ENCODE measurements at places on chromosomes 5 and 9.

- DNase-seq, result no peak
These were observed 271.3 kb downstream of the ZSWIM6 start for GRCh38 chr5:61603211-61603908.

DNA sequence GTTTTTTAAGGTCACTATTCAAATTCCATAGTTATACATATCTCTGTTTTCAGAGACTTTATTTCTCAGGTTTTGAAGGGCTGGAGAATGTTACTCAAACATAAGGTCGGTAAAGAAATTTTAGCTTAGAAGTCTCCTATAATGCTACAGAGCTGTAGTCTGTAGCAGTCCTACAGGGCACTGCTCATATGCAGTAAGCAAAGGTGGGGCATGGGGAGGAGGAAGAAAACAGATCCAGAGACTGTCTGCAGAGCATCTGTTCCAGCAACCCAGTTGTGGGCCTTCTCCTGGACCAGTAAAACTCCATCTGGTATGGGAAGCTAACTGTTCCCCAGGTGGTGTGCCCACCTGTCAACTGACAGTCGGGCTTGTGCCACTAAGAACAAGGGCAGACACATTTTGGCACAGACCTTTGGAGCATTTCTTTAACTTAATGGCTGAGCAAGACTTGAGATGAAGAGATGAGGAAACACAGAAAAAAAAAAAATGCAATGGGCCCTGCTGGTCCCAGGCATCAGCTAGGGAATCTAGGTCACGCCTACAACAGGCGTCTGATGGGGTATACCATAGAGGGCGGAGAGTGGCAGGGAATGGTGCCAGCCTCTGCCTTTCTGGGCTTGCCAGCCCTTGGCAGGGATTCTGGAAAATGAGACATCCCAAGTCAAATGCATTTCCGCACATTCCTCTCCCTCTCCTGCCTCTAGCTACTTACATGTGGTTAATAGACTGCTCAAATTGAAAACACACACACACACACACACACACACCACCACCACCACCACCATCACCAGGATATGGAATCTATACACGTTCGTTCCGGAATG is 218.9 kb downstream of the ARL15 start:
- no peak for DNase-seq

DNA sequence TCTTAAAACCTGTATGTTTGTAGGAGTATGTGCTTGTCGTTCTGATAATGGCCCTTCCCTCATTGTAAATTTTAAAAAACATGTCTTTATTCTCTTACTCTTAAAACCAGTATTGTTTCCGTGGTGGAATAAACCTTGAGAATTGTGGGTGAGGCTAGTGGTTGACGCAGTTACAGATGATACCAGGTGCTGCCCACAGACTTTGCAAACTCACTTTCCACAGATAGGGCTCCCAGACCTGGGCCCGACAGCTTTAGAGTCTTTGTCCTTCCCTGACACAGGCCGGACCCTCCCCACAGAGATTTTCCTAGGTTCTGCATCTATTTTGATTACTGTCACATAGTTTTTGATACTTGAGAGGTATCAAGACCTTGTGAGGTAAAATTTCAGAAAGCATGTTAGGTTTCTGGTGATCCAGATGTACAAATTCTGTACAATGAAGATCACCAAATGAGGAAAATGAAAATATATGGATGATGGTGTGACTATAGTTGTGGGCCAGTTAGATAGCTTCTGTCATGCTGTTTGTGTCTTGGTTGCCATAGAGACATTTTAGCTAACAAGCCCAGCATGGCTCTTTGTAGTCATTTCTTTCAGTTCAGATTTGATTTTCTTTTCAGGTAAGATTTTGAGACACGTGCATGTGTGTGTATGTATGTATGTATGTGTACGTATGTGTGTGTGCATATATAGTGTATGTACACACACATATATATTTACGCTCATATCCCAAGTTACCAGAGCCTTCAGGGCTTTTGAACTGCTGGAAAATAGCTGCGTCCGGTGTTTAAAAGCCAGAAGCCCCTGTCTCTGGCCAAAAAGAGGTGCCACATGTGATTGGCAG is 33.8 kb downstream of the DMRT1 start:
- DNase-seq, result no peak

DNA sequence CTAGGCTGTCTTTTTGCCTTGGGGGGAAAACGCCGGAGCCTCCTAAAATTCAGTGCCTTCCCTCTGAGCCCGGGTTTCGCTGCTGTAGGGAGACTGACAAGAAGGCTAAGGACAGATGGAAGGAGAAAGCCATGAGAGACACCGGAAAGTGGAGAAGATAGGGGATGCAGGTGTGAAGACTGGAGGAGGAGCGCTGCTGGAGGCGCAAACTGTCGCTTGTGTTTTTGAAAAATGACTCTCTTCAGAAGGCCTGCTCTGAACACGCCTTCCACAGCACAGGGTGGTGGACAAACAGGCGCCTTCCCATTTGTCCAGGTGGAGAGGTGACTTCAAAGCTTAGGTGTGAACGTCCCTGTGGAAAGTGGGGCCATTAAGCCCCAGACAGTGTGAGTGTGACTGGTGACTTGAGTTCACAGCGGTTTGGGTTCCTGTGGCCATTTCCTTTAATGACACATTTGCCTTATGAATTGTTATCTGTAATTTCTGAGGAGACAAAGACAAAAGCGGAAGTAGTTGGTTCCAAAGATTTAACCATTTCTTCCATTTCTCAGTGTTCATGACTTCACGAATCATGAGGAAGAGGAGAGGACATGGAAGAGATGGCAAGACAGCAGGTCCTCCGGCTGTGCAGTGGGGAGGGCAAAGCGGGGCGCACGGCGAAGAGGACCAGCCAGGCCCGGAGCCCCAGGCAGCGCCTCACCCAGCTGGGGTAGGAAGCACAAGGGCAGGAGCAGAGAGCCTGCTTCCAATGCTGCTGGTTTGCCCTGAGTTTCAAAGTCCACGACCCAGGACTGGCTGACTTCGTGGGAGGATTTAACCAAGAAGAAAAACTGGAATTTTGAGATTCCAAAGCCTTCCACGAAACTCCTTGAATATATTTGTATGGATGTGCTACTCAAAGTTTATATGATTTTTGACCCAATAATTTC is 27.8 kb upstream of the SEMA4D start:
- DNase-seq, result no peak

DNA sequence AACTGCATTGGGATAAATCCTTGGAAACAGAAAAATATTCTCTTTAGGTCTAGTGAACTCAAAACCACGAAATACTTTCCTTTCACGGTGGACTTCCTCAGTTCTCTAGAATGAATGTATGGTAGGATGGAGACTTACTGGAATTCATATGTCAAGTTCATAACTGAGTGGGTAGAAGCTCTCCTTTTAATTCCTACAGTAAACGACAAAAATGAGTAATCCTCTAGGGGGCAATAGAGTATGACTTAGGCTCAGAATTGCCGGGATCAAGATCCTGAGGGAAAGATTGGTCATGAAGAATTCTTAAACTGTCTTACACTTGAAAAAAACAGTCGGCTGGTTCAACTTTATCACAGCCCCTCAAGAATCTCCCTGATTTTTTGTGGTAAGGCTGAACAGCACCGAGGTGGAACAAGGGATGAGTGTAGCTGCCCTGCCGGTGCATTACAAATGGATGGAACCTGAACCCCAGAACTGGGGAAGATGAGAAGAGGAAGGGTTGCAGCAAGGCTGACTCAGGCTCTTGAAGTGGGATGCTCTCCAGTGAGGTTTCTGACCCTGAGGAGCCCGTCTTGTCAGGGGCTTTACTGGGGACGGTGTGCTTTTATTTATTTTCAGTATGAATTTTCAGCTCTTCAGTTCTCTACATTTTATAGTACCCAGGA is 14.0 kb upstream of the LOX start:
- no peak for DNase-seq

DNA sequence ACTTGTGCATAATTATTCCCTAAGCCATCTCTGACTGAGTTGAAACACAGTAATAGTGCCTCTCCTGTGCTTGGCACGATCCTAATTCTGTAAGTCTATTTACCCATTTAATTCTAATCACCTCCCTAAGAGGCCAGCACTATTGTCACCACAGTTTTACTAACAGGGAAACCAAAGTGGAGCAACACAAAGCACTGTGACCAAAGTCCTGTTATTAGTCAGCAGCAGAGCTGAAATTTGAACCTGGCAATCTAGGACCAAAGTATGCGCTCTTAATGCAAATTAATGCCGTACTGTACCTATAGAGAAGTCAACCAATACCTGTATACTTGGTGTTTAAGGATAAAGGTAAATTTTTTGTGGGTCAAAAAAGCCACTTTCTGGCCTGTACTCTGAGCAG is 77.1 kb upstream of the CNTLN start:
- no peak for DNase-seq

- no peak for DNase-seq
These were observed 439.3 kb upstream of the CTNND2 start for GRCh38 chr5:12343558-12343957.

DNA sequence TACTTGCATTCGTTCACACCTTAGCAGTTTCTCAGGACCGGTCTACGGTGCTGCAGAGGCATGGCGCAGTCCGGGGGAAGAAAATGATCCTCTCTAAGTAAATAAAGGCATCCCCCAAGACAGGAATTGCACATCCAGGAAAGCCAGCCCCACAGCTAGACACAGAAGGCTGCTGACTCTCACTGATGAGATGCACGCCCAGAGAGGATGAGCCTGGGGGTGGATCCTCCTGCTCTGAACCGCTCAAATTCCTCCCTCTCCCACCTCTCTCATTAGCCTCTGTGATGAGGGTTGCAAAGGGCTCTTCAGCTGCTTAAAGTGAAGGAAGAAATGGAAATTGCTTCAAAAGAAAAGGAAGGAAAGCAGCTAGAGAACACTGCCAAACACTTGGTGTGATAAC is 132.4 kb downstream of the TTLL11 start:
- no peak for DNase-seq

GRCh38 chr5:129177451-129177850 is 82.9 kb downstream of the ISOC1 start:
- no peak for DNase-seq

- no peak for DNase-seq
These were observed 7.3 kb downstream of the CDC14B start for GRCh38 chr9:96612105-96612965.

DNA sequence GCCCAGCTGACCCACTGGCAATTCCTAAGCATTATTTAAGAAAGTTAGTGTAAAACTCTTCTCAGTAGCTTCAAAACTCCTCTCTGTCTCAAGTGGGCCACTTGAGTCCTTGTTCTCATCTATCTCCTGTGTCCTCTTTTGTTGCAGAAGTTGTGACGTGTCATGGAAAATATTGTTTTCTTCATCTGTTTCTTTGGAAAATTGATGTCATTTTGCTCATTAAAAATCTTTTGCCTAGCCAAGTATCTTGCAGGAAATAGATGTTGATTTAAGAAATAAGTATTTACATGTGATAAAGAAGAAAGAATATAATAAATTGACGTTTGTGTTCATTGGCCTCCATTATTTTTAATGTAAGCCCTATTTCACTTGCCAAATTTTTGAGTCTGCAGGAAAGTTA is 1158.4 kb upstream of the SEMA6A start:
- DNase-seq, result no peak

- no peak for DNase-seq
These were observed 235.3 kb downstream of the GABRB2 start for GRCh38 chr5:161311146-161311708.

GRCh38 chr5:120405286-120405864 is 58.7 kb upstream of the PRR16 start:
- DNase-seq, result no peak

- no peak for DNase-seq
These were observed 151.0 kb downstream of the C5orf15 start for GRCh38 chr5:133817456-133817855.

- no peak for DNase-seq
These were observed 109.2 kb downstream of the OSTF1 start for GRCh38 chr9:75197561-75197960.

DNA sequence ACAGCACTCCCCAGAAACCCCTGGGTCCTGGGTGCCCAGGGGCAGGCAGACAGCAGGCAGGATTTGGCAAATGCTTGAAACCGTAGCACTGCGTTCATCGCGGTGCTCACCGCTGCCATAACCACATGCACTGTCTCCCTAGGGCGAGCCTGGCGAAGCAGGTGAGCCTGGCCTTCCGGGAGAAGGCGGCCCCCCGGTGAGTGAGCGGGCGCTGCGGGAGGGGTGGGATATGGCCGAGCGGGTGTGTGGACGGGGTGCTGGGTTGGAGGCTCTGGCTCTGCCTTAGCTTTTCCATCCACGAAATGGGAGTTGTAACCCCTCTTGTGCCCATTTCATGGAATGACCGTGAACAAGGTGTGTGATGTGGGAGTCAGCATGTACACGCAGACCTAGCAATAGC is 66.8 kb upstream of the FCN2 start:
- no peak for DNase-seq
